T-helper 22 cell (primary cell): ENCODE measurements at places on chromosomes 13 and 19.

GRCh38 chr13:60756306-60756705 is 359.3 kb downstream of the TDRD3 start:
- no peak for DNase-seq

GRCh38 chr13:28751175-28751960 is 32.6 kb upstream of the SLC46A3 start:
- no peak for DNase-seq

DNA sequence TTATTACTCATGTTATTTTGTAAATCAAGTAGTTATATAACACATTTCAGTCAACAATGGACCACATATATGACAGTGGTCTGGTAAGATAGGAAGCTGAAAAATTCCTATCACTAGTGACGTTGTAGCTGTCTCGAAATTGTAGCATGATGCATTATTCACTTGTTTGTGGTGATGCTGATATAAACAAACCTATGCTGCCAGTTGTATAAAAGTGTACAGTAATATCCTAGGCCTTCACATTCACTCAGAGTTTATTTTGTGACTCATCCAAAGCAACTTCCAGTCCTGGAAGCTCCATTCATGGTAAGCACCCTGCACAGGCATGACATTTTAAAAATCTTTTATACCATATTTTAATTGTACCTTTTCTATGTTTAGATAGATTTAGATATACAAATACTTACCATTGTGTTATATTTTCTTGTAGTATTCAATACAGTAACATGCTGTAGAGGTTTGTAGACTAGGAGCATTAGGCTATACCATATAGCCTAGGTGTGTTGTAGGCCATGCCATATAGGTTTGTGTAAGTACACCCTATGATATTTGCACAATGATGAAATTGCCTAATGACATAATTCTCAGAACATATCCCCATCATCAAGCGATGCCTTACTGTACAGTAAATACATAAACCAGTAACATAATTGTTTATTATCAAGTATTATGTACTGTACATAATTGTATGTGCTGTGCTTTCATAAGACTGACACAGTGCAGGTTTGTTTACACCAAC is 49.3 kb downstream of the IFT88 start:
- DNase-seq = no peak

GRCh38 chr13:92251671-92252210 is 853.3 kb downstream of the GPC5 start:
- DNase-seq = no peak

GRCh38 chr13:23496255-23496654 is 62.8 kb upstream of the SACS start:
- no peak for DNase-seq

GRCh38 chr13:24232037-24232436 is 71.5 kb downstream of the SPATA13 start:
- no peak for DNase-seq

DNA sequence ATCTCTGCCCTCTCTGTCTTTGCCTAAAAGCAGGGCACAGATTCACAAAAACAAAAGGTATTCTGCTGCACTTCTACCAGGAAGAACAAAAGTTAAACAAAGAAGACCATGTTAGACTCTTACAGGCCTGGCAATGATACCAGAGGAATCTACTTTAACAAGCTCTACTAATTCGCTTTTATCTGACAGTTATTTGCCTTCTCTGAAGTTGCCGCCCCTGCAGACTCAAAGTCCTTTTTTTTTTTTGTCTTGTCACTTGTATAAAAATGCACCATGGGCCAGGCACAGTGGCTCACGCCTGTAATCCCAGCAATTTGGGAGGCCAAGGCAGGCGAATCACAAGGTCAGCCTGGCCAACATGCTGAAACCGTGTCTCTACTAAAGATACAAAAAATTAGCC is 176.5 kb upstream of the UBL3 start:
- no peak for DNase-seq

DNA sequence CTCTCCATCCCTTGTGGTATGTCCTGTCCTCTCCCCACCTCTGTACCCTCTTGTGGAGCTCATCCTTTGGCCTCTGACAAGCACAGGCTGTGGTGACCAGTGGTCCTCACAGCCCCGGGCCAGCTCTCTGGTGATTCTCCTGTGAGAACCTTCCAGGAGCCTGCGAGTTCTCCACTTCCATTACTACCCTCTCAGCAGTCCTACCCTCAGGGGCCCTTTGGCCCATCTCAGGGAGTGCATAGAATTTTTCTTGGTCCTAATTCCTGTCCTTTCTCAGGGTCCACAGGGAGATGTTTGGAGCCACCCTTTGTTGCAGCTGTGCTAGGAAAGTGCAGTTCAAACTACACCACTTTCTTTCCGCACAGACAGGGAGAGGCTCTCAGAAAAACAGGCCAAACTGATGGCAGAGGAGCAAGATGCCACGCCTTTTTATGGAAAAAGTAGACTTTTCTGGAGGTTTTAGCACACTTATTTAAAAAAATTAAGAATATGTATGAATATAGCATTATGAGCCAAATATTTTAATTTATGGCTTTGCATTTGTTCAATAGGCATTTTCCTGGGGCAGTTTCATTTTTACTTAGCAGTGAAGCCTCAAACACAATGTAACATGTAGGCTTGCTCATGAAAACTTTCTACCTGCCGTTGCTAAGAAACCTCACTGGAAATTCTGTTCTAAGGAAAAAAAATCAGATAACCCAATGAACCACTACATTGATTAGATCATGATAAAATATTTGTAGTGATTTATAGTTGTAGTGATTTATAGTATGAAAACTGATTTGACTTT is 92.0 kb downstream of the GPR12 start:
- DNase-seq = no peak

DNA sequence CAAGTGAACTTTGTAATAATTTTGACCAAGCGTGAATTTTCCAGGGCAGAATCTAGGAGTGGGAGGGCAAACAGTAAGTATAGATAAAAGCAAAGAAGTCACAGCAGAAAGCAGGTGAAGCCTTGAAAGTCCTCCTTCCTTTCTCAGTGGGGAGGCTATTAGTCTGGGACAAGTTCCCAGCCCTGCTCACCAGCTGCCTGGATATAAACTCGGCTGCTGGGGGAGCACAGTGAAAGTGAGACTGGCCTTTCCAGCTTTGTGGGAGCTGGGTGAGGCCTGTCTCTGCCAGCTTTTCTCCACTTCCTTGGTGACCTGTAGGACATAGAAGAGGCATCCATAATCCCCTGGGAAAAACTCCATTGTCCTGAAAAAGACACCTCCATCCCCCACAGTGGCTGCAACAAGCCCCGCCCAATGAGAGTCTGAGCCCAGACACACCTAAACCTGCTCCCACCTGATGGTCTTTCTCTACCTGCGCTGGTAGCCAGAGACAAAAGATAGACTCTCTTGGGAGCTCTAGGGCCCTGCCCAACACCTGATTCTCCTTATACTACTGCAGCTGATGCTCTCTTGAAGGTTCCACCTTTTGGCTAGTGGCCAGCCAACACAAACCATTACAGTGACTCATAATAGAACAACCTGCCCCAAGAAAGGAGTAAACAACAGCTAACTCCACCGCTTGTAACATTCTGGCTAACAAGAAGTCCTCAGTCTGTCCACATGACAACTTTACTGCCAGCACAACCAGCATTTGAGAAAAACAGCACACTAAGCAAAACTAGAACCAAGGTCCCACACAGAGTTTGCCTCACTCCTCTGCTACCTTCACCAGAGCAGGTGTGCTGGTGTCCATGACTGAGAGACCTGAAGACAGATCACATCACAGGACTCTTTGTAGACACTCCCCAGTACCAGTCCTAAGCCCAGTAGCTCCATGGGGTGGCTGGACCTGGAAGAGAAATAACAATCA is 252.2 kb upstream of the SLITRK6 start:
- no peak for DNase-seq

DNA sequence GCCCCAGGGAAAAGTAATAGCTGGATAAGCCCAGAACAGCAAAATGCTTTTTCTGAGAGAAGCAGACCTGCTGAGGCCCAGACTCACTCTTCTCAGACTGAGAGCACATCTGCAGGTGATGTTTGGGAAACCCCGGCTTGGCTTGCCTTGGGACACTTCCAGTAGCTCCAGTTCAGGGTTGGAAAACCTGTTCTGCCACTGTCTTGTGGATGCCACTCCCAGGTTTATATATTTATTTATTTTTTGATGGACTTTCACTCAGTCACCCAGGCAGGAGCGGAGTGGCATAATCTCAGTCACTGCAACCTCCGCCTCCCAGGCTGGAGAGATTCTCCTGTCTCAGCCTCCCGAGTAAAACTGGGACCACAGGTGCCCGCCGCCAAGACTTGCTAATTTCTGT is 8.0 kb upstream of the SMARCA4 start:
- DNase-seq = no peak

DNA sequence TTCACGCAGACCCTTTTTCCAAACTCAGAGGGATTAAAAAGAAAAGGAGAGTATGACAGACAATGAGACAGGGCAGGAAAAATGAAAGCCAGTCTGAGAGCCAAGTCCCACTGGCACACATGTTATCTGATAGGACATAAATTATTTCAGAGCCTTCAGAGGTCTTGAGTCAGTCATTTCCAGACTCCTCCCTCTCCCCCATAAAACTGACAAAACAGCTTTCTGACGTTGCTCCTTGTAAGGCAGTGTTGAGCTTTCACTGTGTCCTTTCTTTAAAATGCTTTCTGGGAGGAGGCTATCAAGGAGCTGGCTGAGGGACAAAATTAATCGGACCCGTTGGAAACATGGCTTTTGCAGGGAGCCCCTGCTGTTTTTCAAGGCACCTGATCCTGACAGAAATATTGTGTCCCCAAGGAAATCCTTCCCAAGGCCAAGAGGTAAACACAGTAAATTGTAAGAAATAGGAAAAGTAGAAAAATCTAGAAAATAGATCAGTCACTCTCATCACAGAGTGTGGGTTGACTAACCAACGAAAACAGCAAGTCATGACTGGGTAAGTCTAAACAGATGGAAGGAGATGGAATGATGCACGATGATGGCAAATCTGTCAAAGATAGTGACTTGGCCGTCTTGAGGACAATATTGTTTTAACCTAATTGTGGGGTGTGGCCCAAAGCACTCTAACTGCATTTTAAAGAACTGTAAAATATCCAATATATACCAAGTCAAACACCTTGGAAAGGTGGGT is 89.7 kb downstream of the DCT start:
- DNase-seq = no peak

- DNase-seq = no peak
Observed at GRCh38 chr13:29846475-29847256, 3.8 kb downstream of the UBL3 start.

DNA sequence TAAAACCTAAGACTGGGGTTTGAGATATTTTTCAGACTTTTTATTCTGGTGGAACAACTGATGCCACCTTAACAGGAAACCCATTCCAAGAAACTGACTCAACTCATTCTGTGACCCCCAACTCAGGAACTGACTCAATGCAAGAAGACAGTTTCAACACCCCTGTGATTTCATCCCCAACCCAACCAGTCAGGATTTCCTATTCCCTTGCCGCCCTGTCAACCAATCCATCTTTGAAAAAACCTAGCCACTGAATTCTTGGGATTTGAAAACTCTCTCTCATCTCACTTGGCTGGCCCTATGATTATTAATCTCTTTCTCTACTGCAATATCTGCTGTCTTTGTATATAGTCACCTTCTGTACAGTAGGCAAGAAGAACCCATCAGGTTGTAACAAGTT is 1211.9 kb upstream of the ATXN8OS start:
- no peak for DNase-seq

DNA sequence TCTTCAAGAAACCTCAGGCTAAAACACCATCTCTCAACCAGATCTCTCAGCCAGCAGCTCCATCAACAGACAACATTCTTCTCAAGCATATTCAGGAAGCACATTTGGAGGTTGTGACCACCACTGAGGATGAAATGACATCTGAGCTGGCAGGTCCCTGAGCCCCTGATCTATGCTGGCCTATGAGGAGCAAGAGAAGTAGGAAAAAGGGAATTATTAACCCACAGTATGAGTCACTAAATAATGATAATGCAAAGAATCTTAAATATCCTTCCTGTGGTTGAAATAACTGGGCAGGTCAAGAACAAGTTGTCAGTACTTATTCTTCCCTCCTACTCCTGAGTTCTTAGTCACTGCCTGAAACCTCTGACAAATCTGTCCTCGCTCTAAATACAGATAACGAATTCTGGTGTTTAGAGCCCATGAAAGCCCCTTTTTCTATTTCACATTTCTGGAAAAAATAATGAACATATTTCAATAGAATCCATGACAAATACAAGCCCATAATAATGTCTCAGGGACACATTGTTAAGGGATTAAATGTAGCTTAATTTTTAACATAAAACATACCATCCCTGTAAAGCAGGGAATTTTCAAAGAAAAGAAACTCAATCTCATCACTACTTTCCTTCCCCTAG is 225.8 kb upstream of the IRS2 start:
- no peak for DNase-seq

DNA sequence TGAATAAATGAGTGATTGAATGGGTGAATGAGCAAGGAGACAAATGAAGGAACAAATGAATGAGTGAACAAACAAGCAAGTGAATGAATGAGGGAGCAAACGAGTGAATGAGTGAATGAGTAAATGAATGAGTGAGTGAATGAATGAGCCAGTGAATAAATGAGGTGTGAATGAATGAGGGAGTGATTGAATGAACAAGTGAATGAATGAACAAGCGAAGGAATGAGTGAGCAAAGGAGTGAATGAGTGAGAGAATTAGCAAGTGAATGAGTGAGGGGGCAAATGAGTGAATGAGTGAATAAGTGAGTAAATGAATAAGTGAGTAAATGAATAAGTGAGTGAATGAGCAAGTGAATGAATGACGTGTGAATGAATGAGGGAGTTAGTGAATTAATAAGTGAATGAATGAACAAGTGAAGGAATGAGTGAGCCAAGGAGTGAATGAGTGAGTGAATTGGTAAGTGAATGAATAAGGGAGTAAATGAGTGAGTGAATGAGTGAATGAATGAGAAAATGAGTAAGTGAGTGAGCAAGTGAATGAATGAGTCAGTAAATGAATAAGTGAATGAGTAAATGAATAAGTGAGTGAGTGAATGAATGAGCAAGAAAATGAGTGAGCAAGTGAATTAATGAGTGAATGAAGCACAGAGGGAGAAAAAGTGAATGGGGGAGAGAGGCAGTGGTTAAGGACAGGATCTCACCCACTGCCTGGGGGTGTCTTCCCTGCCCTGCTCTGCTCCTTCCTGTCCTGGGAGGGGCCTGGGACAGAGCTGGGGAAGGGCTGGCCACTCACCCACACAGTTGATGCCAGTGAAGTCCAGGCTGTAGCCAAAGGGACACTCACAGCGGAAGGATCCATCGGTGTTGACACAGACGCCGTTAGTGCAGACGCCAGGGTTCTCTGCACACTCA is 36.4 kb downstream of the CCL25 start:
- DNase-seq = no peak

DNA sequence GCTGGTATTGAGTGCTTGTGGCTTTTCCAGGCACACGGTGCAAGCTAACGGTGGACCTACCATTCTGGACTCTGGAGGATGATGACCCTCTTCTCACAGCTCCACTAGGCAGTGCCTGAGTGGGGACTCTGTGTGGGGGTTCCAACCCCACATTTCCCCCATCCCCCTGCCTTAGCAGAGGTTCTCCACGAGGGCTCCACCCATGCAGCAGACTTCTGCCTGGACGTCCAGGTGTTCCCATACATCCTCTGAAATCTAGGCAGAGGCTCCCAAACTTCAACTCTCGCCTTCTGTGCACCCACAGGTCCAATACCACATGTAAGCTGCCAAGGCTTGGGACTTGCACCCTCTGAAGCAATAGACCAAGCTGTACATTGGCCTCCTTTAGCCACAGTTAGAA is 25.3 kb upstream of the ZSCAN18 start:
- DNase-seq = no peak
